Caki2 (cell line): ENCODE measurements at places on chromosomes 16 and 17. TPM values are rescaled to one million over a fixed set of nuclear protein-coding genes. Genes with fewer than 3 reads are reported as not detected.
A peak's percentile ranks its signal among the peaks of the same experiment; 100 is the strongest.

GRCh38 chr16:67235816-67236562 lies 9.1 kb downstream of the TMEM208 start:
- DNase-seq = no peak

DNA sequence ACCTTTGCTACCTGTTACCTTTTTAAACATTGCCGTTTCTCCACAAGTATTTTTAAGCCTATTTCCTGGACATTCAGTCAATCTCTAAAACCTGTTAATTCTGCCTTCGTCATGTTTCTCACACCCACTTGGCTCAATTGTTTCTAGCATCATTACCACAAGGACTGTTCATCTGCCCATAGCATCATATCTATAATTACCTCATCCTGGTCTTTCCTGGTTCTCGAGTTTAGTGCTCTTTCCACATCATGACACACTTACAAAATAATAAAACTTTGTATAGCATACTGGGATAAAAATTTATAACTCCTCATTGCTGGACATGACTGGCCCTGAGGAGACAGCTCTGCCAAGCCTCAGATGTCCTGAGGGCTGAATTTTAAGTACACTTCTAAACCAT lies 104.8 kb downstream of the CYB561 start:
- no peak for DNase-seq

DNA sequence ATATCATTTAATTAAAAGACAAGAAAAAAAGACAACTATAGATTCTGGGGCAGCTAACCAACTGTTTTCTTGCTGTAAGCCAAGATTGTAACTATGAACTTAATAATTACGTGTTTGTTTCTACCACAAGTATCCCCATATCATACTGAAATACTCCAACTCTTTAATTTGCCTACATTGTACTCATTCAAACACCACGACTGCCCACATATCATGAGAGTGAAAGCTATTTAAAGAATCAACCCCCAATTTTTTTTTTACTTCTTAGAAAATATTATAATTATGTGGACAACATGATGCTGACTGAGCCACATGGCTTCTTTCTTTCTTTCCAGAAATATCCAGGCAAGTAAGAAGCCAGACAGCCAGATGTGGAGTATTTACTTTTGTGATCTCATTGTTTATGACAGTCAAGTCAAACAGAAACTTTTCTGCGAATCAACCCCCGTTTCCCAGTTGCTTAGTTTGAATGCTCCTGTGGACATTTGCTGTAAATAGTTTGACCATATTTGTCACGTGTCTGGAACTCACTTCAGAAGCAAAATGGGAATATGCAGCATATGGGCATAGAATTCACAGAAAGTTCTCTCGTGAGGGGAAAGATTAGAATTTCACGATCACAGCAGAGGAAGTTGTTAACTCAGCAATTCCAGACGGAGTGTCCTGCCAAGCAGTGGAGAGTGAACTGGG lies 126.8 kb upstream of the PSMD7 start:
- DNase-seq = no peak

- no peak for DNase-seq
Observed at GRCh38 chr16:79286646-79287423, 313.7 kb downstream of the MAF start.

- no peak for DNase-seq
Observed at GRCh38 chr16:87621976-87622713, 19.8 kb downstream of the JPH3 start.

DNA sequence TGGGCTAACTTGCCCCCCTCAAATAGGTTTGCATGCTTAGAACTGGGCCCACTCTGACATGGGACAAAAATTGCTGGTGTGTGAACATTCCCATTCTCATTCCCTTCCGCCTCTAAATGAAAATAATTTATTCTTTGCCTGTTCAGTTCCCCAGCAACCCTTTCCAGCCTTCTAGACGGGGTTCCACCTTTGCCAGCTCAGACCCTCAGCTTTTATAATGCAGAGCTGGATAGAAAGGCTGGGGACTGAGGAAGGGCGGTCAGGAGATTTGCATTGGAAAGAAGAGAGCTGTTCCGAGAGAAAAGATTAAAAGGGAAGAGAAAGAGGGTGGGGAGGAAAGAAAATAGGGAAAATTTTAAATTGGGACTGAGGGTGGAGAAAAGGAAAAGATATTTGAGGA lies 151.1 kb upstream of the WSCD1 start:
- DNase-seq = no peak

DNA sequence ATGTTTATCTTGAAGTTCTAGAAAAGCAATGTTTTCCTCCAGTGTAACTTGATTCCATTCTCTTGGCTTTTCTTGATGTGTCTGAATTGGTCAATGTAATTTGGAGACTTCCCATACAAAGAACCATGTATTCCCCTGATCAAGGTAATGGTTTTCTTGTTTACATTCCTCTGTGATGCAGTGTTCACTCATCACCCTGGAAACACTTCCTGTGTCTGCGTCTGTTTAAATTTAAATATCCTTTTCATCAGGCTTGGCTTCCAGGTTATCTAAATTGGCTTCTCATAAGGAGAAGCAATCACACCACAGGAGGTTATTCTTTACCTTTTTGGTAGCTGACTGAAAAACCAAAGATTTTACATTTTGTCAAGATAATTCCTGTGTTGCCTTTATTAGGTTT lies 237.3 kb upstream of the WSCD1 start:
- DNase-seq = peak; percentile 56

GRCh38 chr16:48231727-48232492 lies 12.2 kb upstream of the LONP2 start:
- DNase-seq = no peak

DNA sequence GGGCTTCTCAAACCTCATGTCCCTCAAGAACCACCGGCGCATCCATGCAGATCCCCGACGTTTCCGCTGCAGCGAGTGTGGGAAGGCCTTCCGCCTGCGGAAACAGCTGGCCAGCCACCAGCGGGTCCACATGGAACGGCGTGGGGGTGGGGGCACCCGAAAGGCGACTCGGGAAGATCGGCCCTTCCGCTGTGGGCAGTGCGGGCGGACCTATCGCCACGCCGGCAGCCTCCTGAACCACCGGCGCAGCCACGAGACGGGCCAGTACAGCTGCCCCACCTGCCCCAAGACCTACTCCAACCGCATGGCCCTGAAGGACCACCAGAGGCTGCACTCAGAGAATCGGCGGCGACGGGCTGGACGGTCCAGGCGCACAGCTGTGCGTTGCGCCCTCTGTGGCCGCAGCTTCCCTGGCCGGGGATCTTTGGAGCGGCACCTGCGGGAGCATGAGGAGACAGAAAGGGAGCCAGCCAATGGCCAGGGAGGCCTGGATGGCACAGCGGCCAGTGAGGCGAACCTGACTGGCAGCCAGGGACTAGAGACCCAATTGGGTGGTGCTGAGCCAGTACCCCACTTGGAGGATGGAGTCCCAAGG lies 5.9 kb downstream of the ZNF646 start:
- DNase-seq = no peak

DNA sequence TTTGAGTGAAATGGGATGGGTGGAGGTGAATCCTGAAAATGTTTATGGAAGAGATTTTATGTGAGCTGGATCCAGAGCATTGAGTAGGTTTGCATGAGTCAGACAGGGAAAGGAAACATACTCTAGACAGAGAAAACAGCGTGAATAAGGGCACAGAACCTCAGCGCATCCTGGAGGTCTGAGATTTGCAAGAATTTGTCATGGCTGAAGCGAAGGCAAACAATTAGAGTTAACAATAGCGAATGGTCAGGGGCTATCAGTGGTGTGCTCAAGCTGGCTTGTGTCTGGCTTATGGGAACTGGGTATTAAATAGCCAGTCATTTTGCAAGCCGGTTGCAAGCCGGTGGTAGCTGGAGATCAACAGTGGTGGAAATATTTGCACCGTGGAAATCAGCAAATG lies 36.4 kb downstream of the MAP2K6 start:
- peak; percentile 53 for DNase-seq

DNA sequence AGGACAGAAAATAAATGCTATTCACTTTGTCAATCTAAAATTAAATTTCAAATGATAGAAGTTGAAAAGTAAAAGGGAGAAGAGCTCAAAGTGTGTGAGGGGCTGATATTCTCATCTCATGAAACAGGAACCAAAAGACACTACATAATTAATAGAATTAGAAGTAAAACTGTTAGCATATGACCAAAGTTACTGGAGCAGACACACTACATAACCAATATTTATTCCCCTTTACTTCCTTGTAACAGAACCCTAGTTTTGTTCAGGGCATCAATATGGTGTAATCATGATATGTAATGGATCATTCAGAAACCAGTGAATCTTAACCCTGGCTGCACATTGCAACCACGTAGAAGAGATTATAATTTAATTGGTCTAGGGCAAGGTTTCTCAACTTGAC lies 109.5 kb upstream of the SIAH1 start:
- no peak for DNase-seq

Gene CD79B
- total RNA-seq = not detected in 2 replicates

Gene TBX6
- total RNA-seq = 0.24 TPM in 1 of 2 replicates, not detected in the other

Gene CEMP1
- total RNA-seq = not detected in 2 replicates
